ENCODE measurements at places on chromosomes 7 and 10.

DNA sequence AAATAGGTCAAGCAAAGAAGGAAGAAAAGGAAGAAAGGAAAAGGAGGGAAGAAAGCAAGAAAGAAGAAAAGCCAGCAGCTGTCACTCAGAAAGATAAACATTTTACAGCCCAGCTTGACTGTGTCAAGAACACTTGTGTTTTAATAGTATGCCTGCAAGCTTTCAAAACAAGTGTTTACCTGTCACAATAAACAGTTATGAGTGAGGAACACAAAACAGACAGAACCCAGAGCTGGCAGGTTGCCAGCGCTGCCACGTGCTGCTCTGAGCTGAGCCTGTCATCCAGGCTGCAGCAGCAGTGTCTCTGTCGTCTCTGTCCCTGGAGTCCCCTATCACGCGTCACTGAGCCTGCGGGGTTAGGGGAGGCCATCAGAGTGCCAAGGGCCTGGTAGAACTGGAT, 827.6 kb upstream of the AUTS2 start:
- peak; percentile 35 for DNase-seq

DNA sequence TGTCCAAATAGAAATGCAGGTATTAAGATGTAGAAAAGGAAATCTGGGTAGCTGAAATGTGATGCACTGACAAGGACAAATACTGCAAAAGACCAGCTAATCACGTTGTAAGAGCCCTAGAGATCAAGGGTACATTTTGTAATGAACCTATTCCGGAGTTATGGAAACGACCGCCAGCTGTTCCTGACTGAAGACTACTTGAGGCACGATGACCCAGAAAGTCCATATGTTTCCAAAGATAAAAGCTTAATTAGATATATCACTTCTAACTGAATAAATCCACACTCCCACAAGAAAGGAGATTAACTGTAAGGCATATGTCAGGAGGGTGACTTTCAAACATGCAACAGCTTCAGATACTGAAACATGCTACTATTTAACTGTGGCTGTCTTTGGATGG, 253.5 kb downstream of the NSUN6 start:
- no peak for DNase-seq

DNA sequence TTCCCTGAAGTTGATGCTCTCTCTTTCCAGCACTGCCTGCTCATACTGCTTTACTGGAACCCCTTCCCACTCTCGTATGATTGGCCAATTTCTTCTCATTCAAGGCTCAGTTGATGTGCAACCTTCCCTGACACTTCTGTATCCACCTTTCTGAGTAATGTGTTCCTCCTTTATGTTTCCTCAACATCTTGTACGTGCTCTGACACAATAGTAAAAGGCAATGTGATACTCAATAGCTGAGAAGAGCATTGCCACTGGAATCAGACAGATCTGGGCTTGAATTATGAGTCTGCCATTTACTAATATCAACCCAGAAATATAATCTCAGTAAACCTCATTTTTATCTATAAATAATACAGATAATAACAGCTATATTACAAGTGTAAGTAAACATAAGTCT, 34.7 kb downstream of the ARL4A start:
- no peak for DNase-seq

GRCh38 chr10:4535521-4535920, 290.5 kb upstream of the AKR1E2 start:
- no peak for DNase-seq

- DNase-seq, result no peak
Observed at GRCh38 chr7:76182225-76182960, 19.3 kb upstream of the SRRM3 start.

- no peak for DNase-seq
Observed at GRCh38 chr7:147540743-147541142, 1049.8 kb upstream of the C7orf33 start.

Measured in posterior cingulate gyrus (tissue), 11 donors.